ENCODE measurements at places on chromosomes 7 and 10.

GRCh38 chr7:82339958-82340357, 103.6 kb downstream of the CACNA2D1 start:
- no peak for DNase-seq

DNA sequence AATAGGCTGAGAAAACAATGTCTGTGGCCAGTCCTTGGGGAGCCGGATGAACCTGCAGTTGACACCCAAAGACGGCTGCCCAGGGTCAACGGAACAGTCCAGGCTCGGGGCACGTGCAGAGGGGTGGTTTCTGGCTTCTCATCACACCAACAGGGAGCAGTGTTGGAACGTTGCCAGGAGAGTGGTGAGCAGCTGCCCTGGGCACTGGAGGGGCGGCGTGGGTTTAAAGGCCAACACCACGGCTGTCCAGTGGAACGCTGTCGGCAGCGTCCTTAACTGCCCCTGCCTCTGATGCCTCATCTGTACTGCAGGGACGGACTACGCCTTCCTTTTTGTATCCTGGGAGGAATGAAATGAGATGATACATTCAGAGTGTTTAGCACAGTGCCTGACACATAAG, 19.8 kb downstream of the JCAD start:
- no peak for DNase-seq

GRCh38 chr10:10327934-10328333, 689.7 kb upstream of the CELF2 start:
- no peak for DNase-seq

GRCh38 chr10:88769384-88769783, 9.6 kb downstream of the LIPN start:
- no peak for DNase-seq

- DNase-seq = no peak
Observed at GRCh38 chr10:17736223-17736622, 15.8 kb upstream of the TMEM236 start.

- peak; percentile 22 for DNase-seq
Observed at GRCh38 chr10:76547352-76547972, 1090.1 kb downstream of the KCNMA1 start.

- peak; percentile 54 for DNase-seq
Observed at GRCh38 chr10:5812283-5813090, 747 bp downstream of the GDI2 start.

GRCh38 chr7:50803359-50804337, 21.0 kb upstream of the GRB10 start:
- no peak for DNase-seq

GRCh38 chr10:123402656-123403055, 248.5 kb downstream of the BUB3 start:
- DNase-seq = no peak

DNA sequence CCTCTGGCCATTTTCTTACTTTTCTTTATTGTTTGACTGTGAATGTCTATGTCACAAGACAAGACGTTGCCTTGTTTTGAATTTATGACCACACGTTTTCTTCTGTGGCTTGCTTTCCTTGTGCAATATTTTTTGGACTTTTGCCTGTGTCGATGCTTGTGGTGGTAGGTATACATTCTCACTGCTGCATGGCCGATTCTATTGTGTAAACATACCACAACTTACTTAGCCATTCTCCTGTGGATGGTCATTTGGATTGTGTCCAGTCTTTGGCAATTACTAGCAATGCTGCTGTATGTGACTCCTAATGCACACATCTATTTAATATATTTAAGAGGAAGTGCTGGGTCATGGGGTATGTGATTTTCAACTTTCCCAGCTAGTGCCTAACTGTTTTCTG, 18.0 kb upstream of the DLG5 start:
- DNase-seq = no peak

GRCh38 chr7:101535351-101535751, 93.7 kb downstream of the MYL10 start:
- peak; percentile 76 for DNase-seq

DNA sequence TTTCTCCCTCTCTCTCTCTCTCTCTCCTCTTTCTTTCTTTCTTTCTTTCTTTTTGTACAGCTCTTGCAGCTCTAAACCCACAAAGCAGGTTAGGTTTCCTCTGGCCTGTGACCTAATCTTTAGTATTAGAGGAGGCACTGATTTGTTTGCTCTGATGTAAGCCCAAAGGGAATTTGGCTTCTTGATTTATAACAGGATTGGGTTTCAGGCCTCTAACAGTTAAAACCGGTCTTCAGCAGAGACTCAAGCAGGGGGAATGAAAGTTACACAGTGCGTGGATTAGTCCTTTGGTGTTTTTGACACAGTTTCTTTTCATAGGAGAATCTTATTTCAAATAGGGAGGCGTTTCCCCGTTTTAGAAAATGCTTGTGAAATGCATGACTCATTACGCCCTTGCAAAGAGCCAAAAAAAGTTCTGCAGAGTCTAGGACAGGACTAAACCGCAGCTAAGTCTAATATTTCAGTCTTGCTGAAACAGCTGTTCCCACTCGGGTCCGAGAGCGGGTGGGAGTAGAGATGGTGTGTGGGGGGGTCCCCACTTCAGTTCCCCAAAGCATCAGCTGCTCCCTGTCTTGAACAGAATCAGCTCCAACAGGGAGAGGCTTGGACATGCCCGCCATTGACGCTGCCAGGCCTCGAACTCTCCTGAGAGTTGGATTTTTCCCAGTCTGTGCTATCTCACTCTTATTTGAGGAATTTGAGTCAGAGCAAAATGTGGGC, 296.5 kb upstream of the PITRM1 start:
- no peak for DNase-seq

DNA sequence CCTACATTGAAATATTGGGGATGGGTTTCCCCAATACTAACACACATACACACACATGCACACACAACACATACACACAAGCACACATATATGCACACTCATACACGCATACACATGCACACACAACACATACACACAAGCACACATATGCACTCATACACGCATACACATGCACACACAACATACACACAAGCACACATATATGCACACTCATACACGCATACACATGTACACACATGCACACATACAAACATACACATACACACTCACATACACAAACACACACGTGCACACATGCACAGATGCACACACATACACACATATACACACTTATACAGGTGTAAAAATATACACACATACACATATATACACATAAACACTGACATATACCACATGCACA, 127.4 kb upstream of the C7orf33 start:
- no peak for DNase-seq

DNA sequence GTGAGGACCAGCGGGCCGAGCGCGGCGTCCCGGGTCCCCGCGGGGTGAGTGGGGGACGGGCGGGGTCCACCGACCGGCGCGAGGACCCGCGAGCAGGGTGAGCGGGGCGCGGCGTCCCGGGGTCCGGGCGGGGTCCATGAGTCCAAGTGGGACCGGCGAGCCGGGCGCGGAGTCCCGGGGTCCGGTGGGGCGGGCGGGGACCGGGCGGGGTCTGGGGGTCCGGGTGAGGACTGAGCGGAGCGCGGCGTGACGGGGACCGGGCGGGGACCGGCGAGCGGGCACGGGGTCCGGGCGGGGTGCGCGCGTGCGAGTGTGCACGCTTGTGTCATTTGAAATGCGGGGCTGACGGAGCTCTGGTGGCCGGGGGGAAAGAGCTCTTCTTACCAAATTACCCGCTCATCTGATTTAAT, 765 bp downstream of the CELF2 start:
- no peak for DNase-seq

DNA sequence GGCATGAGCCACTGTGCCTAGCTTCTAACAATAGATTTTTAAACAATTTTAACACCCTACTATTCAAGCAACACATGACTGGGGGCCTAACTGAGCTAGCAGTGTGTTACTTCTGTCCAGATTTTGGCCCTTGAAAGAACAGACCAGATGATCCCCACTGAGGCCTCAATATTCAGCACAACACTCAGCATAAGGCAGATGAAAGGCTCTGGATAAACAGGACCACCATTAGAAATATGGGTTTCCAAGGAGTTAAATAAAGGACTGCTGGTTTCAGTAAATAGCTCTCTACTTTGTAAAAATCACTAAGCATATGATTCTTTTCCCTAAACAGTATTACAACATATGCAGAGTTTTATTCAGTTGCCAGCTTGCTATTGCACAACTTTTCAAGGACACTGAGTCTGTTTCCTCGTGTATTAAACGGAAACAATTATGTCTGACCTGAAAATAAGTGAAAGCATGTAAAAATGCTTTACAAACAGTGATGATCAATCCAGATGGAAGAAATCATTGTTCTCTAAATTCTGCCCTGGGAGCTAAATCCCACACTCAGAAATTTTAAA, 23.8 kb upstream of the FZD1 start:
- DNase-seq = no peak

Measured in NK-92 treated with Interleukin-12 subunit alpha and Interleukin-12 subunit beta, amount 100 ng/mL, for 24 hours (cell line).